Testis (tissue), 5 donors: ENCODE measurements at places on chromosomes 16 and 17.

DNA sequence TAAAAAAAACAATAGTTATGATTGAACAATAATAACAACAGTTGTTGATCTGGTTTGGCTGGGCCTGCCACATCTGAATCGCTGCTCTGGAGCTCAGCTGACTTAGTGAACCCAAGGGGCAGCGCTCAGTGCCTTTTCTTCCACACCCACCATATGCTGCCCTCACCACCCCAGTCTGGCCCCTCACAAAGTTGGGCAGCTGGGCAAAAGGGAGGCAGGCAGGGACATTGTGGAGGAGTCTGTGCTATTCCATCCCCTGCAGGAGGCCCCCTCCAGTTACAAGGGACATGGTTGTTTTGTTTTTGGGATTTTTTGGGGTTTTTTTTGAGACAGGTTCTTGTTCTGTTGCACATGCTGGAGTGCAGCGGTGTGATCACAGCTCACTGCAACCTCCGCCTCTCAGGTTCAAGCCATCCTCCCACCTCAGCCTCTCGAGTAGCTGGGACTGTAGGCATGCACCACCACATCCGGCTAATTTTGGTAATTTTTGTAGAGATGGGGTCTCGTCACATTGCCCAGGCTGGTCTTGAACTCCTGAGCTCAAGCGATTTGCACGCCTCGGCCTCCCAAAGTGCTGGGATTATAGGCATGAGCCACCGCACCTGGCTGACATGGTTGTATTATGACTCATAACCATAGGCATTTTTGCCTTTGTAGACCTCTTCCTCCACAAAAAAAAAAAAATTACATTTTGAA, 8.6 kb upstream of the PECAM1 start:
- DNase-seq, result no peak

GRCh38 chr16:55041540-55042234, 111.0 kb downstream of the IRX5 start:
- no peak for DNase-seq

DNA sequence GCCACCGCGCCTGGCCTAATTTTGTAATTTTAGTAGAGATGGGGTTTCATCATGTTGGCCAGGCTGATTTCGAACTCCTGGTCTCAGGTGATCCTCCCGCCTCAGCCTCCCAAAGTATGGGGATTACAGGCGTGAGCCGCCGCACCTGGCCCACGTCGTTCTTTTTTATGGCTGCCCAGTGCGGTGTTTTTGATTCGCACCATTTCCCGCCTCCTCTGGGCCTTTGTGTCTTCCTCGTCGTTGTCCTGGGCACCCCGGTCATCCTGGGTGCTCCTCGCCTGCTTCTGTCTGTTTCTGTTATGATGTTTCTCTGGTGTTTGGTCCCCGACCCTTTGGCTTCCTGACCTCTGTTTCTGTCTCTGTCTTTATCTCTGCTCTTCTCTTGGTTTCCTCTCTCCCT, 15.0 kb downstream of the CBX4 start:
- no peak for DNase-seq

DNA sequence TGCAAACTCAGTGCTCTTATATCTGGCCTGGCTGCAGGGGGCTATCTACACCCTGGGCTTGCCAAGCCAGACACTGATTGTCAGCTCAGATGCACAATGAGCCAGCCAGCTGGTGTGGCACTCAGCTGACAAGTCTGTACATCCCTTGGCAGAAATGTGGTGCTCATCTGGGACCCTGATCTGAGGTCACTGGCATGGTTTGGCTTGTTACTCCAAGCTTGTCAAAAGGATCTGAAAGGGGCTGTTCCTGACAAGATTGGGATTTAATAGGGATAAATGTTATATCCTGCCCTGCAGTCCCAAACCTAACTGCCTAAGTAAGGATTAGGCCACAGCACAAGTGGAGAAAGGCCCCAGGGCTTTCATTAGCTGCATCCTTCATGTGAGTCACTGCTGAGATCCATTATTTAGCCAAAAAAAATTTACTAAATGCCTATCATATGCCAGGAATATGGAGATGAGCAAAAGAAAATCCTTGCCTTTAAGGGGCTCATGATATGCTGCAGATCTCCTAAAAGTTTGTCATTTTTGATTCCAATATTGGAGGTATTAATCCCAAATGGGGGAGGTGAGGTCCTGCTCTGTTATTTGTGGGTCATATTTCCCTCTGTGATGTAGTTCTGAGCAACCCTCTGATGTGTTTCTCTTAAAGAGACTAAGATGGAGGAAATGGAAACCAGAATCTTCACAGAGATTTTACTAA, 6.3 kb downstream of the SLC6A2 start:
- no peak for DNase-seq

DNA sequence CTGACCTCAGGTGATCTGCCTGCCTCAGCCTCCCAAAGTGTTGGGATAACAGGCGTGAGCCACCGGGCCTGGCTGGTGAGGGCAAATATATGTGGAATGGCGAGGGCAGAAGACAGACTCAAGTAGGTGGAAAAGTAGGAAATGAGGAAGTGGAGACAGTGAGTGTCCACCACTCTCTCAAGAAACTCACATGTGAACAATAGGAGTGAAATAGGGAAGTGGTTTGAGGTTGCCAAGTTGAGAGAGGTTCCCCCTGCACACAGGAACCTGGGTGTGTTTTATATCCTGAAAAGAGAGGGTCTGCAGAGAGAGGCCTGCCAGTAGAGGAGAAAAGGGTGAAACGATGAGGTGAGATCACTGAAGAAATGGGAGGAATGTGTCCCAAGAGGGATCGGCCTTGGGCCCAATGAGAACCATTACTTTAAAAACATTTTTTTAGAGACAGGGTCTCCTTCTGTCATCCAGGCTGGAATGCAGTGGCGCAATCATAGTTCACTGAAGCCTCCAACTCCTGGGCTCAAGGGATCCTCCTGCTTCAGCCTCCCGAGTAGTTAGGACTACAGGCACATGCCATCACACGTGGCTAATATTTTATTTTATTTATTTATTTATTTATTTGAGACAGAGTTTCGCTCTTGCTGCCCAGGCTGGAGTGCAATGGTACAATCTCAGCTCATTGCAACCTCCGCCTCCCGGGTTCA, 17.1 kb upstream of the CORO1A start:
- DNase-seq, result no peak

GRCh38 chr16:20844054-20844453, 37.7 kb downstream of the REXO5 start:
- no peak for DNase-seq
